ENCODE measurements at places on chromosomes 12 and 14.

GRCh38 chr14:57212919-57213318, 55.8 kb downstream of the EXOC5 start:
- no peak for DNase-seq

DNA sequence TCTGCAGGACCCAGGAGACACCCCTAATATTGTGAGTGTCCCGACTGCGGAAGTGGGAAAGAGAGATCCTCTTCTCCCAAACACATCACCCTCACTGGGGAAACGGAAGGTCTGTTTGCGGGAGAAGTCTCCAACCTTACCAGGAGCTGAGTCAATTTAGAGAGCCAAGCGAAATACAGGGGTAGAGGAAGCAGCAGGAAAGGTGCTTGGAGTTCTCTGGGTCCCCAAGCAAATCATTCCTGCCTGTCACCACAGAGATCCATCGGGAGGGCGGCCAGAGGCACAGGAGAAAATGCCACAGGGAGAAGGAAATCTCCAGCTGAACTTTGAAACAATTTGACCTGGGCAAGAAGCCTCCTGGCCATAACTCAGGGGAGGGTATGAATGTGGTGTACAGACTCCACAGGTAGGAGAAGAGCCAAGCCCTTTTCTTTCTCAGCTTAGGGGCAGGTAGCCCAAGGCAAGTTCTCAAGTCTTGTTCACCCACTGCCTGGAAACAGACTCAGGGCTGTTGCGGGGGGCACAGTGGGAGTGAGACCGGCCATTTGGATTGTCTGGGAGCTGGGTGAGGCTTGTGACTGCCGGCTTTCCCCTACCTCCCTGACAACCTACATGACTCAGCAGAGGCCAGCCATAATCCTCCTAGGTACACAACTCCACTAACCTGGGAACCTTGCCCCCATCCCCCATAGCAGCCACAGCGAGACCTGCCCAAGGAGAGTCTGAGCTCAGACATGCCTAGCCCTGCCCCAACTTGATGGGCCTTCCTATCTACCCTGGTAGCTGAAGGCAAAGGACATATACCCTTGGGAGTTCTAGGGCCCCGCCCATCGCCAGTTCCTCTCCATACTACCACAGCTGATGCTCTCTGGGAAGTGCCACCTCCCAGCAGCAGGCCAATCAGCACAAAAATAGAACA, 211.9 kb upstream of the ARHGAP5 start:
- DNase-seq: no peak

DNA sequence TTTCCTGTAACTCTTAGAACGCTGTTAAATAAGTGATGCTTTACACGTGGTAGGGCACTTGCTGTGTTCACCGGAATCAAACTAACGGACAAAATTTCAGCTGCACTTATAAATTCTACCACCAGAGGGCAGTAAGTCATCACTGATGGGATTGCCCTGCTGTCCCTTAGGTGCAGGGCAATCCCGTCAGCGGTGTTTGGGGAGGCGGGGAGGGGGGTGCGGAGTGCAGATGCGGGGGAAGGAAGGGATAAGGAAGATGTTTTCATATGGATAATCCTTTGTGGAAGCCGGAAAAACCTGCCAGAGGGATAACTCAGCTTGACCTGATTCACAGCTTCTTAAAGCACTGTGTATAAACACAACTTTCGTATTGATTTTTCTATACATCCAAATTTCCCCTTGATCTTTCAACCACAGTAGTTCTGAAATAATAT, 21.7 kb upstream of the SLC10A1 start:
- DNase-seq: peak; percentile 4

DNA sequence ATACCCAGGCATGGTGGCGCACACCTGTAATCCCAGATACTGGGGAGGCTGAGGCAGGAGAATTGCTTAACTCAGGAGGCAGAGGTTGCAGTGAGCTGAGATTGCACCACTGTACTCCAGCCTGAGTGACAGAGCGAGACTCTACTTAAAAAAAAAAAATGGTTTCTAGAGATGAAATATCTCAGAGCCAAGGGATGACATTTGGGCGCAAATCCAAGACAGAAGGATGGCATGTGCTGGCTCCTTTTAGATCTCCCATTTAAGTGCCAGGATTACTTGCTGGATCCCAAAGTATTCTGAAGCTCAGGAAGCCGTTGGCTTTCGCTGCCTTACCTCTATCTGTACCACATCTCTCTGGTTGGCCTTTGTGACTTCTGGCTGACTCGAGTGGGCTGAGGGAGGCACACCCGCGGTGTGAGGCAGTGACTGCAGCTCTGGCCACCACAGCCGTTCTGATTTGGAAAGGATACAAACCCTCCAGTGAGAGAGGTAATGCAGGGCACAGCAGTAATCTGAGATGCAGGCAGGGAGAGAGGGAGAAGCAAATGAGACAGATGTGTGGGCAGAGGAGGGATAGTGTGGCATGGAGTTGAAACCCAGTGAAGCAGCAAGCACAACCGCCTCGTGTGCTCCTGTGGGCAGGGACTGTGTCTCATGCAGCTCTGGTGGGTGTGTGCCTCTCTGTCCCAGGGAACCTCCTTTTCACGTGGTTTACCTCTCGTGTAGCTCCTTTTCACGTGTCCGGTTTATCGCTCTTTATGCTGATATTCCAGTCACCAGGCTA, 4.9 kb downstream of the B4GALNT3 start:
- no peak for DNase-seq

GRCh38 chr12:57865084-57865751, 18.7 kb upstream of the CTDSP2 start:
- DNase-seq: peak; percentile 28

DNA sequence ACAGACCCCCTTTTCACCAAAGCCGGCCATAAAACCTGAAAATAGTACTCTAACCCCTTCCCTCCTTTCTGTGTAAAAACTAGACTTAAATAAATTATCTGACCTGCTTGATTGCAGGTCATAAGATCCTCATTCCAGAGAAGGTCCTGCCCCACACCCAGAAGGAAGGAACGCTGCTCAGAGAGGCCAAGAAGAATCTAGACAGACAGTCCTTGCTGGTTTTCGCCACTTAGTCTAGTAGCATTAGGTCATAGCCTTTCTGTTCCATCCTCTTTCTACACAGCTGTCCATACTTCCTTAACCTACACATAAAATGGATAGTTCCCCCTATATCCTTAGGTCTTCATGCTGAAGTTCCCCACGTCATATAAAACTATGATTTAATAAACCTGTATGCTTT, 83.7 kb upstream of the IGF1 start:
- no peak for DNase-seq

- DNase-seq: no peak
These were observed 53.3 kb downstream of the BICD1 start for GRCh38 chr12:32159925-32160324.

GRCh38 chr14:44300916-44301315, 206.2 kb downstream of the FSCB start:
- no peak for DNase-seq

Data from T-cell (primary cell).